Neural progenitor cell (in vitro differentiated cells): ENCODE measurements at places on chromosomes 1 and 21.
A peak's percentile ranks its signal among the peaks of the same experiment; 100 is the strongest.

GRCh38 chr1:108521990-108522393 is 37.9 kb upstream of the EEIG2 start:
- DNase-seq = no peak

GRCh38 chr1:26277719-26278118 is 2.2 kb upstream of the SH3BGRL3 start:
- no peak for DNase-seq

DNA sequence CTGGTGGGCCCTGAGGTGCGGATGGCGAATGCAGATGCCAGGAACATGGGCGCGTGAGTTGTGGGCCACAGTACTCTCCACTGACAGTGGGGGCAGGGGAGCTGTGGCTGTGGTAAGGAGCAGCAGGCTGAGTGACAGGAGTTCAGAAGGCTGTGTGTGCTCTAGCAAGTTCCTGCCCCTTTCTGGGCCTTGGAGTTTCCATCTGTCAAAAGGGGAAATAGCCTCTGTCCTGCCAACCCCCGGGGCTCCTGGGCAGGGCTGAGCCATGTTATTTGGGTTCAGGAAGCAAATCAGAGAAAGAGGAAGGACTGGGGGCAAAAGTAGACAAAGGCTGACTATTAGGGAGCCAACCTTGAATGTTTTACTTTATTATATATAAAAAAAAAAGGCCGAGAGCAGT is 19.5 kb upstream of the MFN2 start:
- DNase-seq = no peak

DNA sequence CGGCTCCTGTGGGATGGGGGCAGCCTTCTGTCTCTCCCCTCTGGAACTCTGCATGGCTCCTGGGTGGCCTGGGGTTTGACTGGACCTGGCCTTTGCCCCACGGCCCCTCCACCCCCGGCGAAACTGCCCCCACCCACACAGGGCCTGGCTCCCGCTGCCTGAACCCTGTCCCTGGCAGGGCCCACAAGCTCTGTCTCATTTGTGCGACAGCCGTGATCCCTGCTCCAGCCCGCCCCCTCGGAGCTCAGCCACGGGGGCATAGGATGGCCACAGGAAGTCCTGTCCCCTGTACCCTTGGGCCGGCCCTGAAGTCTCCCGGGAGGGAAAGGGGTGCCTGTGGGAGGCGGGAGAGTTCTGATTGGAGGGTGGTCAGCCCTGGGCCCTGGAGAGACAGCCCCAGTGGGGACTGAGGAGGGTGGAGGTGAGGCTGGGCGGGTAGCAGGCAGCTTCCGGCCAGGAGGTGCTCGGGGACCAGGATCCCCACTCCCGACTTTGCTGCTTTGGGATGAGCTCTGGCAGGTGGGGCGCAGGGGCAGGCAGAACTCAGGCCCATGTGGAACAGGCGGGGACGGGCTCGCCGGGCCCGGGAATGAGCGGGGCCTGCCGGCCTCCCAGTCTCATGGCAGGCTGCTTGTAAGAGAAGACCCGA is 45.1 kb downstream of the SLX9 start:
- DNase-seq = peak; percentile 34

- no peak for DNase-seq
Measured at GRCh38 chr1:46194641-46195193, 3.5 kb downstream of the POMGNT1 start.

- no peak for DNase-seq
Measured at GRCh38 chr1:185017338-185017737, 28.0 kb upstream of the RNF2 start.

- DNase-seq = peak; percentile 56
Measured at GRCh38 chr1:1858382-1859086, 32.4 kb downstream of the GNB1 start.

DNA sequence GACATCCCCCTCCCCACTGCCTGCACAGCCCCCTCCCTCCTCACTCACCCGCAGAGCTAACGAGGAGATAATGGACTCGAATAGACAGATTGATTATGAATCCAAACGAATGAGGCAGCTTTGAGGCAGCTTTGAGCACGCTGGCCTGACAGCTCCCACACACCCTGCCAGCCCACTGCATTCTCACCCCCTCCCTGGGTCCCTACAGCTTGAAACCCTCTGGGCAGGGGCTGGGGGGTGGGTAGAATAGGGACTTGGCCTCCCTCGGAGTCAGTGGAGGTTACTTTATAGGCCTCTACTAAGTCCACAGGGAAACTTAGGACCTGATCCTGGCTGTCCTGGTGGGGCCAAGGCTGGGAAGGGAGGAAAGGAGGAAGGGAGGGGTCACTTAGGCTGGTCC is 1.9 kb downstream of the NTRK1 start:
- no peak for DNase-seq

GRCh38 chr1:87137342-87137739 is 191.3 kb upstream of the LMO4 start:
- no peak for DNase-seq

DNA sequence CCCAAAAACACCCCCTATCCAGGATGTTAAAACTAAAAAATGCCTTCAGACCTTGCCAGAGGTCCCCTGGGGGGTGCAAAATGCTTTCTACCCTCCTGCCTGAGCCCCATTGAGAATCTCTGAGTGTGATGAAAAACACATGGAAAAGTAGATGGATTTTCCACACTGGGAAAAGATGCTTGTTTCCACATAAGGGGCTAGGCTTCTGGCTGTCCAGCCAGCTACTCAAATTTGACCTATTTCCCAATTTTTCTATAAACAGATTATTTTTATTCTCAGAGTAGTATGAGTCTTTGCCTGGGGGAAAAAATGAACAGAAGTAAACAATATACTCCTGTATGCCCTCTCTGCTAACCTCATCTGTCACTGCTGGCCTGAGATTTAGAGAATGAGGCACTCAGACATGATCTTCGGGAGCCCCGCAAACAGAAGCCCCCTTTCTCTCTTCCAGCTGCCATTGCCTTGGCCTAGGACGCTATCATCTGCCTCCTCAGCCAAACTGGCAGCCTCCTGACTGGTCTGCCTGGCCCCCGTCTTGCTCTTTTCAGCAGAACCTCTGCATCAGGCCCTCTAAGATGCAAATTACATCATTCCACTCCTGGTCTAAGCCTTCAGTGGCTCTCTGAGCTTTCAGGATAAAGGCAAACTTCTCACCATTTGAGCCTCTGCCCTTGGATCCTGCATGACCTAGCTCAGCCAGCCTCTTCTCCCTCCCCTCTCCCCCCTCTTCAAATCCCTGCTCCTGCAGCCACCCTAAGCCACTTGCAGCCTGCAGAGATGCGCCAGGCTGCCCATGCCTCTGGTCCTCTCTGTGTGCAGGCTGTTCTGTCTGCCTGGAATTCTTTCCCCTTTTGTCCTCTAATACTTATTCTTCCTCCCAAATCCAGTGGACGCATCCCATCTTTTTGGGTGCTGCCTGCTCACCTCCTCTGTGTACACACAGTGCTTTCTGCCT is 39.7 kb upstream of the TMEM125 start:
- DNase-seq = peak; percentile 45

DNA sequence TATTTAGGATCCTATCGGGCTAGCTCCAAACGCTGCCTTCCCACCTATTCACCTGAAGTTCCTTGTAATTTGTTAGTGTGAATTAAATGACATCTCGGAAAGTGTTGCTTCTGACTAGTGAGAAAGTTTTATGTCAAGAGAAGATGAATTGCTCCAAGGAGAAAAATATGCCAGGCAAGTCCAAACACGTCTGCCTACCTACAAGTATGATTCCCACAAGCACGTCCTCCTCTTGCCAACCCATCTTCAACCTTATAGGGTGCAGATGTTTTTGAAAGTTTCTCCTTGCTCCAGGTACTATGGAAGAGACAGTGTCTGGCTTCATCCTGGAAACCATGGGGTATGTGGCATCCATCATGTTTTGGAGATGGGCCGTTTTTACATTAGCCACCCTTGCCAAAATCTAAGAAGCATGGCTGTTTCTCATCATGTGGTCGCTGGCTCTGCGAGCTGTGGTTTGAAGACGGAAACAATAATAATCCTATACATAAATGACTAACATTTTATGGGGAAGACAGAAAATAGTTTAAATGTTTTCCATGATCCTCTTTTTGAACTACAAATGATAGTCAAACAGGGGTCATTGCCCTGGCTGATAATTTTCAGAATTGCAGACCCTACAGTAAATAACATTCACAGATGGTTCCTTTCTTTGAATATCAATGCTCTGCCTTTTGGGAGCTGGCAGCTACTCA is 505.8 kb downstream of the SMYD3 start:
- DNase-seq = no peak

DNA sequence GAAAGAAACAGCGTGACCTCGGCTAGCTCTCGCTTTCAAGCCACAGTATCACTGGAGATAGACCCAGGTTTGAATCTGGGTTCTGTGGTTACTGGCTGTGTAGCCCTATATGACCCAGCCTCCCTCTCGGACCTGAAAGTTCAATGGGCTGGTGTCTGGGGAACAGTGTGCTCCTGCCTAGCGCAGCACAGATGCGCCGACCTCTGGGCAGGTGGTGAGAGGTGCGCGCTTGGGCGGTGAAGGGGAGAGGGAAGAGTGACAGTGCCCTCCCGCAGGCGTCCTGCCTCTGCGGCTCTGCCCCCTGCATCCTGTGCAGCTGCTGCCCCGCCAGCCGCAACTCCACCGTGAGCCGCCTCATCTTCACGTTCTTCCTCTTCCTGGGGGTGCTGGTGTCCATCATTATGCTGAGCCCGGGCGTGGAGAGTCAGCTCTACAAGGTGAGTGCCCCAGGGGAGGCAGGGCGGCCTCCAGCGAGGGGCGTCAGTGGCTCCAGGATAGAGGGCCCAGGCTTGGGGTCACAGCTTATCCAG is 10.5 kb downstream of the SERINC2 start:
- DNase-seq = no peak

GRCh38 chr1:97379387-97380075 is 541.3 kb downstream of the DPYD start:
- no peak for DNase-seq

DNA sequence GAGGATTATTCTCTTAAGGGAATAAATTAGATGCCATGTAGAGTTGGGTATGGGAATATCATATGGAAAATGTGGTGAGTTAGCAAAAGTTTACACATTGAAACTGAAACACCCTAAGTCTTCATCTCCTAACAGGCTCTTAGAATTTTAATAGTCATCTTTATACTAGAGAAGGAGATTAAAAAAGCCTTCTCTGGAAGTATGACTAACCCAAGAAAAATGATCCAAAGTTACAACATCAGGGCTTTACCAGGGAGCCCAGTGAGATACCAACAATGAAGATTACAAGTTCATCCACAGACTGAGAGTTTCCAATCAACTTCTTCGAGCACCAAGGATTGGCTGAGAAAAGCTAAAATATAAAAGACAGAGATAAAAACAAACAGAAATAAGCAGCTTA is 70.0 kb upstream of the KIAA0040 start:
- no peak for DNase-seq

DNA sequence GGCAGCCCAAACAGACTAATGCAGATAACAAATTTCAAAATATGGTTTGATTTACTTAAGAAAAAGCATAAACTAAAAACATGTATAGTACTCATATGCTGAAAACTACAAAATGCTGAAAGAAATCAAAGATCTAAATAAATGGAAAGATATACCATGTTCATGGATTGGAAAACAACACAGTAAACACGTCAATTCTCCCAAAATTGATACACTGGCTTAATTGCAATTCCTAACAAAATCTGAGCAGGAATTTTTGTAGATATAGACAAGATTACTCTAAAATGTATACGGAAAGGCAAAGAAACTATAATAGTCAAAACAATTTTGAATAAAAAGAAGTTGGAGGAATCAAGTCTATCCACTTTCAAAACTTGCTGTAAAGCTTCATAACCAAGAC is 21.0 kb downstream of the SLC19A1 start:
- DNase-seq = no peak

DNA sequence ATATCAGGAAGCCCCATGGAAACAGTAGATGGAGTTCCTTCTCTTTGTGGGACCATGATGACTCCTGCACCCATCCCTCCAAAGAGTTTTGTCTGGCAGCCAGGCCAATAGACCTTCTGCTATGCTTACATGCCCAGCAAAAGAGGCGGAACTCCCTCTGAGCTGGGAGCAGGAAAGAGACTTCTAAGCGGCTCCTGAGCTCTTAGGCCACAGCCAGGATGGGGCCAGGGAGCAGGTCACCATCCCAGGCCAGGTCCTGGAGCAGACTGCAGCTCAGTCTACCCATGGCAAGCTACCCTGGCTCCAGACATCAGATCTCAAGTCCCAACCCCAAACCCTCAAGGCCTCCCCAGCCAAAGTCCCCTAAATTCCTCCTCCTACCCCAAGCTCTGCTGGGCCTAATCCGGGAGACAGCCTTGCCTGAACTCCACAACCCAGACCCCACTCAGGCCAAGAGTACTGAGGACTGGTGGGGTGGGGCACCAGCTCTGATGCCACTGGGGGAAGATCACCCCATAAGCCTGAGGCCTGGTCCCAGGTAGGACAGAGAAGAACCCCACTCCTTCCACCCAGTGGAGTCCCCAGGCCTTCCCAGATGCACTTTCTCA is 387.9 kb downstream of the MATN1 start:
- DNase-seq = no peak

DNA sequence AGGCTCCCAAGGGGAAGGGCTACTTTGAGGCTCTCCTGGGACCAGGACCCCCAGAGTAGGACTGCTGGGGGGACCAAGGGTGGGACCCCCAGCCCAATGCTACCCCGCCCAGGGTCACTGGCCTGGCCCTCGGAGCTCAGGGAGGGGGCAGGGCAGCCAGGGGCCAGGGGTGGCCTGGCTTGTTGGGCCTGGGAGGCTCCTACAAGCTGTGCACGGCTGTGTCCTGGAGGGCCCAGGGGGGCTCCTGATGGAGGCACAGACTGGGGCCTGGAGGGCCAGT is 2.2 kb downstream of the HES4 start:
- no peak for DNase-seq
